Renal pelvis (tissue), 12 donors: ENCODE measurements at places on chromosomes 7 and 10. TPM values are rescaled to one million over a fixed set of nuclear protein-coding genes. Genes with fewer than 3 reads are reported as not detected.

DNA sequence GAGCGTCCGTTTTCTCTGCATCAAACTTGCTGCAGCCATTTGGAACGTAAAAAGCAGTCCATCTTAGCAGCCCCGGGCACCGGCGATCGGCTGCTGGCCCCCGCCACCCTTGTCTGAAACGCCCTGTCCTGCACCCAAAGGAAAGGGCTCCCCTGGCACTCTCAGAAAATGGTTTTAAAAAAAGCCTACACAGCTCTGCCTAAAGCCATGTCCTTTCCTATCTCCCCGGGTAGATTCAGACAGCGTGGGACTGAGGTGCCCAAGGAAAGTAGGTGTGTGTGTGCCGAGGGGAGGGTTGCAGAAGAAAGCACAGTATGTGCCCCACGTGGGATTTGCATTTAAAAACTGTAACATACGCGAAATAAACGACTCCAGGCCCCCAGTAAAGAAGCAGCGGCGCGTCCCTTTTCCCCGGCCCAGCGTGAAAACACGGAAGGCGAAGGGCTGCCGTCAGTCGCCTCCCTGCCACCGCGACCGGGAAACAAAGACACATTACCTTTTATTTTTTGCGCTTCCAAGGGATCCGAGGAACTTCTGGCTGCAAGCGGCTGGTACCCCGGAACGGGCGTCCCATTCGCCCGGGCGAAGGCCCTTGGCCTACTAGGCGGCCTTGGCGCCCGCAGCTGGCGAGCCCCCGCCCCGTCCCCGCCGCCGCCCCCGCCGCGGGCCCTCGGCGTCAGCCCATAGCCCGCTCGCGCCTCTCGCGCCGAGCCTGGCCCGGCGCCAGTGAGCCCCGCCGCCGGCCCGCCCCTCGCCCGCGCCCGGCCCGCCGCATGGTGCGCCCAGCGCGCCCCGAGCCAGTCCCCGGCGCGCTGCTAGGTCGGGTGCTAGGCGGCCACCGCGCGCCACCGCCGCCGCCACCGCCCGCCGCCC is 304.6 kb downstream of the PRPF18 start:
- DNase-seq, result no peak

TCF7L2 gene
- polyA plus RNA-seq, result 51.4 TPM

GPR15LG gene
- polyA plus RNA-seq, result 0.78 TPM

DNA sequence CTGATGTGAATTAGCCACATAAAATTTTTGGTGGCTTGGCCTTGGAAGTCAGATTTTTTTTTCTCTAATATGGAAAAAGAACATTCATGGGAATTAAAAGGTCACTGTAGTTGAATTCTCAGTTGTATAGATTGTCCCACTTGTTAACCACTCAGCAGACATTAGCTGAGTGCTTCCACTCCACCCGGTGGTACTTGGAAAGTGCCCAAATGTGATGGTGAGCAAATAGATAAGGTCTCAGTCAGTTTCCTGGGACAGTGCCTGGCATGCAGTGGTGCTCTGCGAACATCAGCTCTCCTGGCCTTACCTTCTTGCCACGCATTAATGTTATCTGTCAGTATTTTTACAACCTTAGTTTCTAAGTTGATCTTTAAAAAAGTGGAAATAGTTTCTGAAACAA is 1.4 kb downstream of the ATP5F1C start:
- no peak for DNase-seq

- no peak for DNase-seq
Observed at GRCh38 chr7:90404777-90405176, 1.5 kb downstream of the CLDN12 start.

DNA sequence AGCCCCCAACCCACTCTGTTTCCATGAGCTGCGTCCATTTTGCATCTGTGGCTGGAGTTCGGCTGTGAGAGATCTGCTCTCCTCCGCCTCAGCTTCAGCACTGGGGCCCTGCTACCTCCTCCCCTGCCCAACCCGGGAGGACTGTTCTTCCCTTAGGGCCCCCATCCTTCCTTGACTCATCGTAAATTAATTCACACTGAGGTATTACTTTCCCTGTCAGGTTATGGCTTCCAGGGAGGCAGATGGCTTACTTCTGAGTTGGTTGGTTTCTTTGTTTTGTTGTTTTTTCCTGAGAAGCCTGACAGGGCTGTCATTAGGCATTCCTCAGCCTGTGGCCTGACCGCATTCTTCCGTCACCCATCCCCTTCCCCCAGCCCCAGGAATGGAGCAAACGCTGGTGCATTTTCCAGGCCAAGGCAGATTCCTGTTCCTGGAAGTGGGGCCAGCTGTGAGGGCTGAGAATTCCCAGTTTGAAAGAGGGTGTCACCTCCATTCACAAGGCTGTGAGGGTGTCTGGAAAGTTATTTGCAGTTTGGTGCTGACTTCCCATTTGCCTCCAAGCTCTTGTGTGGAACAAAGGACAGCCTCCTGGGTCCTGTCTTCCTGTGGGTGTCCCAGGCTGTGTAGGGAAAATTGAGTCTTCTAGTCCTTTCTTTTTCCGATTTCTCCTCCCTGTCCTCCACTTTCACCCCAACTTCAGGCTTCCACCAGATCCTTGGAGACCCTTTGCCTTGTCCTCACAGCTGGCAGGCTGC is 11.7 kb downstream of the CPA5 start:
- DNase-seq, result peak; percentile 94

ASAH2 gene
- polyA plus RNA-seq, result 2.0 TPM

CDHR3 gene
- polyA plus RNA-seq, result 12.6 TPM

DNA sequence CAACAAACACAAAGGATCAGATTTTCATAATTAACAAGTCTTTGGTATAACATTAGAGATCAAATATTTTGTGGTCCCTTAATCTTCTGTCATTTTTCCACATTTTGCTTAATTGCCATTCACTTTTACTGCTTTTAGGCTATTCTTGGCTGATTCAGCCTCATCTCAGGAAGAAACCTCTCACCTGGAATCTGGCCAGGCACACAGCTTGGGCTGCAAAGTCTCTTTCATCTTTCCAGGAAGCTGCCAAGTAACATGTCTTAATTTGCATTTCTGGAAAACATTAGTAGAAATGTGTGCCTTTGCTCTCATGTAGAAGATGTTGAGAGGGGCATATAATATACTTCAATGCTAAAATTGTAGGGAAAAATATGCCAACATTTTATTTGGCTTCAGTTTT is 174.2 kb upstream of the STEAP4 start:
- no peak for DNase-seq

EFCAB10 gene
- polyA plus RNA-seq, result 2.0 TPM

DNA sequence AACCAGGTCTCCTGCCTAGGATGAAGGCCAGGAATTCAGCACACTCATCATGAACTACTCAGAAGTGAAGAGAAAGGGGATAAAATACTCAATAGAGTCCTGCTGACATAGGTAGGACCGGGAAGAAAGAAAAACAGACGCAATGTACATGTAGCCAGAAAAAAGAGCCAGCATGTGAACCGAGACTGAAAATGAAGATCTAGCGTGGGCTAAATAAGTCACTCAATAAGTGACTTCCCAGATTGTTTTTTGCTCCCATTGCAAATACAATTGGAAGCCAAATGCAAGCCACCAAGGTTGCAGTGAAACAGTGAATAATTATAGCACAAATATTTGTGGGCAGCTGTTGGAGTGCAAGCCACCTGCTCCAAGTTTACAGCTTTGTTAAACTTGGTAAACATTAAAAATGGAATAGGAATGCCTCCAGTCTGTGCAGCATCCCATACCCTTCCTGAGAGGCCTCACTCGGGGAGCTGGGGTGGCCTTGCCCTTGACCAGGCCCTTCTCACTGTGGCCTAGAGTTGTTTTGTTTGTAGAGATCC is 34.7 kb upstream of the HPS1 start:
- no peak for DNase-seq

DNA sequence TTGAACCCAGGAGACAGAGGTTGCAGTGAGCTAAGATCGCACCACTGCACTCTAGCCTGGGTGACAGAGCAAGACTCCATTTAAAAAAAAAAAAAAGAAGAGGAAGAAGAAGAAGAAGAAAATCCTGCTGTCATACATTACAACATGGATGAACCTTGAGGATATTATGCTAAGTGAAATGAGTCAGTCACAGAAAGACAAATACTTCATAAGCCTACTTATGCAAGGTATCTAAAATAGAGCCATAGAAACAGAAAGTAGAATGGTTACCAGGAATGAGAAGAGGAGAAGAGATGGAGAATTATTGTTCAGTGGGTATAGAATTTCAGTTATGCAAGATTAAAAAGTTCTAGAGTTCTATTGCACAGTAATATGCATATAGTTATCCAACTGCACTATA is 466.5 kb downstream of the PLXNA4 start:
- DNase-seq, result no peak

- peak; percentile 87 for DNase-seq
Observed at GRCh38 chr10:124403548-124403947, 15.2 kb downstream of the OAT start.

TNPO3 gene
- 44.7 TPM for polyA plus RNA-seq

GRCh38 chr7:72924386-72924732 is 536 bp upstream of the POM121 start:
- no peak for DNase-seq

CRPPA gene
- polyA plus RNA-seq, result 3.6 TPM

DNA sequence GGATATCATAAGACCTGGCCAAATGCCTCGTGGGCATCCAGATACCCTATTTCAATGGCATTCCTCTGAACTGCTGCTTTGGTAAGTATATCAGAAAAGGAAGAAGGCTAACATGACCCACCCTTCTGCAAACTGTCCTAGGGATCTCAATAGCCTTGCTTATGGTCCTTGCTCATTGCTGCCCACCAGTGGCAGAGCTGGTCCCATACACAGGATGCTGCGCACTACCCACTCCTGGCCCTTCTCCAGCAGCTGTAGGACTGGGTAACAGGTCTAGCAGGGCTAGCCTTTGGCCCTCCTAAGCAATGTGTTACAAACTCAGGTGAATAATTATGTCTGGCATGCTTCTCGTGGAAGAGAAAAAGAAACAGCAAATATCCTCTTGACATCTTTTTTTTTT is 72.5 kb downstream of the C10orf90 start:
- DNase-seq, result no peak

GRCh38 chr7:113291058-113291457 is 172.7 kb upstream of the SMIM30 start:
- no peak for DNase-seq

GRCh38 chr7:144011458-144012230 is 11.5 kb downstream of the OR6B1 start:
- no peak for DNase-seq

BZW2 gene
- polyA plus RNA-seq, result 70.8 TPM

- DNase-seq, result no peak
Observed at GRCh38 chr7:155807065-155807671, 5.1 kb downstream of the SHH start.

DNA sequence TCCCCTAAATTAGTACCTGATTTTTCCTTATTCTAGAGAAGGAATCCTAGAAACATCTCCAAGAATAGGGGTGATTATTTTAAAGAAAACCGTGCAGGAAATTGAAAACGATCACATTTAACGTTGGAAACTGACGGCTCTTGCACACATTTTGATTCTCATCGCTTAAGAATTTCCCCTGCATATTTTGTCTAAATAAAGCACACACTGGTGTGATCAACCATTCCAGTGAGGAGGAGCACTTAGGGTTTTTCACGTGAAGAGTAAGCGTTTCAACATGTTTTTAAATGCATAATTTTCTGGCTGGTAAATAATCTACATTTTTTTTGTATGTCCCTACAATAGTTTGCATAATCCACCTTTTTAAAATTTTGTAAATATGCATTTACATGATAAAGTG is 229.7 kb upstream of the PFKP start:
- DNase-seq, result no peak

DNA sequence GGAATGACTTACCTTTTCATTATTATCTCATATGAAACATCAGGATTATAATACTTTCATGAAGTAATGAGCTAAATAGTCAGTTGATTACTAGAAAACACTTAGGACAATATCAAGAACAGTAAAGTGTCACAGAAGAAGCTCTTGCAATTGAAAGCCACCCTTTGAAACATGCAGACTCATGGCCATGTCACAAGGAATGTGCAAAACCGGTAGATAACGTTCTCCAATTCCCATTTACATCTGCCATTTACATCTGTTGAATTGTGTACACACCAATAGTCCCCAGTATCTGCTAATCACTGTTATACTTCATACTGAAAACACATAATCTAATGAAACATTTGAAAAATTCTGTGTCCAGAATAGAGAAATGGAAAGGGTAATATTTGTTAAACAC is 237.5 kb downstream of the CREB5 start:
- DNase-seq, result no peak

DNA sequence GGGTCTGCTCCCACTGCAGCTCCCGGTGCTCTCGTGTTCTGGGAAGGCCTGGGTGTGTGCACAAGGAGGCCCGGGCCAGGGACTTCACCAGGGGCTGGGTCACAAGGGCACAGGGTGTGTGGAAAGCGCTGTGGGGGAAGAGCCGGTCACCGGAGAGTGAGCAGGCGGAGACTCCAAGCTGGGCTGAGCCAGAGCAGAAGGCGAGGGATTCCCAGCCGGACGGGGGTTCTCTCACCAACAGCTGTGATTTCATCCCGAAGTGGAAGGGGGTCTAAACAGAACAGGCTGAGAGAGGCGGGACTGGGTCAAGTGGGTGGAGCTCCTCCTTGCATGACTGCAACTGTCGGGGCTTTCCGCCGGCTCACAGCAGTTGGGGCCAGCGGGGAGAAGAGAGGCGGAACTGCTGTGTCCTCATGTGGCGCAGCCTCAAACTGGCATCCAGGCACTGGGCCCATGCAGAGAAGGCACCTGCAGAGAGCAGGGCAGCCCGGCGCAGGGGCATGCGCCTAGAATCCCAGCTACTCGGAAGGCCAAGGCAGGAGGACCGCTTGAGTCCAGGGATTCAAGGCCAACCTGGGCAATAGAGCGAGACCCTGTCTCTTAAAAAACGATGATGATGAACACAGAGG is 7.6 kb upstream of the ORAI2 start:
- DNase-seq, result no peak

INSIG1 gene
- polyA plus RNA-seq, result 32.7 TPM
